ENCODE measurements at places on chromosomes 5 and 9. TPM values are rescaled to one million over a fixed set of nuclear protein-coding genes. Genes with fewer than 3 reads are reported as not detected.

The ZNF346 gene
- polyA plus RNA-seq: 40.1 TPM

The DIRAS2 gene
- 26.7 TPM for polyA plus RNA-seq

The FBP1 gene
- polyA plus RNA-seq: 0.94 TPM

The PTGES gene
- polyA plus RNA-seq: 1.2 TPM

The FSTL4 gene
- polyA plus RNA-seq: 0.57 TPM

The PCDHB3 gene
- 4.9 TPM for polyA plus RNA-seq

The RACK1 gene
- polyA plus RNA-seq: 2,178 TPM

The NSMF gene
- 51.2 TPM for polyA plus RNA-seq

The CATSPER3 gene
- polyA plus RNA-seq: 0.80 TPM

The GDF9 gene
- 4.6 TPM for polyA plus RNA-seq

The CDC20B gene
- 0.28 TPM for polyA plus RNA-seq

The TEX48 gene
- not detected for polyA plus RNA-seq

The NUTM2F gene
- 1.5 TPM for polyA plus RNA-seq

The FOXD4L4 gene
- not detected for polyA plus RNA-seq

The DNM1 gene
- polyA plus RNA-seq: 180 TPM

The PHYHD1 gene
- polyA plus RNA-seq: not detected

The ADAMTS6 gene
- polyA plus RNA-seq: 0.58 TPM

The RGS7BP gene
- 15.4 TPM for polyA plus RNA-seq

The C5orf46 gene
- not detected for polyA plus RNA-seq

The SCGB3A1 gene
- polyA plus RNA-seq: not detected

The ERGIC1 gene
- 69.4 TPM for polyA plus RNA-seq

The PCDHA10 gene
- 6.7 TPM for polyA plus RNA-seq

The TRMO gene
- 15.4 TPM for polyA plus RNA-seq

The ATP10B gene
- not detected for polyA plus RNA-seq

The TRPM6 gene
- not detected for polyA plus RNA-seq

The FOXI1 gene
- not detected for polyA plus RNA-seq

The GABRA6 gene
- polyA plus RNA-seq: 2.2 TPM

The ZFR gene
- 141 TPM for polyA plus RNA-seq

The CMBL gene
- 0.58 TPM for polyA plus RNA-seq

The WNT8A gene
- 0.26 TPM for polyA plus RNA-seq

The TJP2 gene
- 3.1 TPM for polyA plus RNA-seq

The KCNMB1 gene
- polyA plus RNA-seq: not detected

The LHX6 gene
- 0.14 TPM for polyA plus RNA-seq

The ORM2 gene
- polyA plus RNA-seq: not detected

The SPEF2 gene
- 18.5 TPM for polyA plus RNA-seq

The SYNPO gene
- polyA plus RNA-seq: not detected

The SOHLH1 gene
- polyA plus RNA-seq: not detected

The BTNL9 gene
- 18.7 TPM for polyA plus RNA-seq

The PRSS3 gene
- polyA plus RNA-seq: not detected

The SHROOM1 gene
- 0.84 TPM for polyA plus RNA-seq

The ANKRD31 gene
- polyA plus RNA-seq: 0.62 TPM

The ZNF169 gene
- 5.8 TPM for polyA plus RNA-seq

The TPPP gene
- 9.9 TPM for polyA plus RNA-seq

The FOXD4L5 gene
- polyA plus RNA-seq: 0.06 TPM

The CEMIP2 gene
- polyA plus RNA-seq: 11.3 TPM

The EHMT1 gene
- 65.8 TPM for polyA plus RNA-seq

The UAP1L1 gene
- polyA plus RNA-seq: 0.36 TPM
